ENCODE measurements at places on chromosomes 6 and 20.
A peak's percentile ranks its signal among the peaks of the same experiment; 100 is the strongest.

DNA sequence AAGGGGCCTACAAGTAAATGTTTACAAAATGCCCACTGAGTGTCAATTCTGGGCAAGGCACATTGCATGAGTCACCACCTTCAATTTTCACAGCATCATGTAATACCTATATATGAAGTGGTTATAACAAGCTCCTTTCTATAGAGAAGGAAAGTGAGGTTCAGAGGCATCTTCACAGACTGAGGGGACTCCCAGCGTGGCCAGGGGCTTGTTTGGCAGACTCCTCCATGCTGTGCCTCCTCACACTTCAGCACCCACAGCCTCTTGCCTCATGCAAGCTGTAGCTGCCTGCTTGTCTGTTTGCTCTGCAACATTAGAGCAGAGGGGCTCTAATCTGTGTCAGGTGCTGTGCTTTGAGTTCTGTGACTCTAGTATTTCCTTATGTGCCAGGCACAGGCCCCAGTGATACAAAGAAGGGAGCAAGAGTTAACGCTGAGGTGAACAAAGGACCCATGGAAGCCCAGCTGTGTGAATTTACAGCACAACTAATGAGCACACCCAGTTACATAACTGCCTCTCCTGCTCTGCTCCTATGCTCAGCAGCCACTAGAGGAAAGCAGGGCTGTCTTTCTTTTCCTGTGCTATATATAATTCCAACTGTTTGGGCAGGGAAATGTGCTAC lies 72.3 kb downstream of the ZHX3 start:
- H3K4me3 ChIP-seq: no peak overlapping the region
- peaks cover 39% of the 10 kb centered on the region for H3K4me1 ChIP-seq
- no peaks in the 10 kb centered on the region for H3K27me3 ChIP-seq
- H3K27ac ChIP-seq: peak overlapping the region; percentile 97
- DNase-seq: peak; percentile 31

- H3K27ac ChIP-seq: no peak overlapping the region
- H3K27me3 ChIP-seq: no peaks in the 10 kb centered on the region
- H3K4me3 ChIP-seq: no peak overlapping the region
- DNase-seq: no peak
- no peaks in the 10 kb centered on the region for H3K36me3 ChIP-seq
Measured at GRCh38 chr6:31586599-31587281, 663 bp downstream of the LST1 start.

DNA sequence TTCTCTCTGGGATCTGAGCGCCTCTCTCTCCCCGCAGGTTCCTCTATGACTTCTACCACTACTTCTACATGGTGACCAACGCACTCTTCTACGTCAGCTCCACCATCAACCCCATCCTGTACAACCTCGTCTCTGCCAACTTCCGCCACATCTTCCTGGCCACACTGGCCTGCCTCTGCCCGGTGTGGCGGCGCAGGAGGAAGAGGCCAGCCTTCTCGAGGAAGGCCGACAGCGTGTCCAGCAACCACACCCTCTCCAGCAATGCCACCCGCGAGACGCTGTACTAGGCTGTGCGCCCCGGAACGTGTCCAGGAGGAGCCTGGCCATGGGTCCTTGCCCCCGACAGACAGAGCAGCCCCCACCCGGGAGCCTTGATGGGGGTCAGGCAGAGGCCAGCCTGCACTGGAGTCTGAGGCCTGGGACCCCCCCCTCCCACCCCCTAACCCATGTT lies 36.3 kb upstream of the MRGBP start:
- no peaks in the 10 kb centered on the region for H3K4me1 ChIP-seq
- no peak overlapping the region for H3K4me3 ChIP-seq
- no peak for DNase-seq
- H3K27me3 ChIP-seq: no peaks in the 10 kb centered on the region
- H3K36me3 ChIP-seq: peaks cover 6% of the 10 kb centered on the region
- H3K27ac ChIP-seq: no peak overlapping the region

- peaks cover 23% of the 10 kb centered on the region for H3K27me3 ChIP-seq
- H3K27ac ChIP-seq: no peak overlapping the region
- H3K4me1 ChIP-seq: peaks cover 7% of the 10 kb centered on the region
- H3K36me3 ChIP-seq: no peaks in the 10 kb centered on the region
- H3K4me3 ChIP-seq: no peak overlapping the region
Measured at GRCh38 chr20:46145713-46146112, 27.6 kb downstream of the CD40 start.

DNA sequence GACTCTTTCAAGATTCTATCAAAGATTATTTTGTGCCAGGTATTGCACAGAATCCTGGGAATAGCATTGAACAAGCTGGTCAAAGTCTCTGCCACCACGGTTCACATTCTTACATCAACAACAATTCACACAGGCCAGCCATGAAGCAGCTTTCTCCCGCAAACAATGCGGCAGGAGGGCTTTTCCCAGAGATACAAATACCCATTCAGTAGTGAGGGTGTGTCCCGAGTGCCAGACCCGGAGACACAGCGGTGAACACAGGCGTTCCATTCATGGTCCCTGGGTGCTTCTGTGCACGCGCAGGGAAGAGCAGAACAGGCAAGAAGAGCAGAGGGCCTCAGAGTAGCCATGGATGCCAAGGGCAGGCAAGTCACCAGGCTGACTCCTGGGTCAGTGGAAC lies 83.3 kb upstream of the PDE10A start:
- no peak overlapping the region for H3K4me3 ChIP-seq
- DNase-seq: no peak
- no peaks in the 10 kb centered on the region for H3K36me3 ChIP-seq
- H3K27me3 ChIP-seq: no peaks in the 10 kb centered on the region

GRCh38 chr20:63409066-63409833 lies 48.1 kb upstream of the CHRNA4 start:
- H3K36me3 ChIP-seq: no peaks in the 10 kb centered on the region
- DNase-seq: peak; percentile 25
- peaks cover 16% of the 10 kb centered on the region for H3K27me3 ChIP-seq
- H3K27ac ChIP-seq: no peak overlapping the region
- no peaks in the 10 kb centered on the region for H3K4me1 ChIP-seq

DNA sequence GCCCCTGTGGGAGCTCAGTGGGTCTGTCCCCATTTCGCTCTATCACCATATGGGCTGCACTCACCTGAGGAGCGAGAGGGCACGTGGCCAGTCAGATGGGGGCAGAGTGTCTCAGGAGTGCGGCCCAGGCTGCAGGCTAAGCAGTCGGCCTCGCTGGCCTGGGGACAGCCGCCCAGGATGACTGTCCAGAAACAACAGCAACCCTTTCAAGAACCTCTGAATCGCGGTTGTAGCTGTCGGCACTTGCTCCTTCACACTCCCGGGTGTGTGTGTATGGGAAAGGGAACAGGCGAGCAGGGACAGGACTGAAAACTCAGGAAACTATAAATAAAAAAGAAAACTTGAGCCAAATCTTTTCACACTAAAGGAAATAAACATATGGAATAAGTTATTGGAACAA lies 63.1 kb downstream of the TFAP2A start:
- DNase-seq: no peak
- no peak overlapping the region for H3K27ac ChIP-seq
- no peak overlapping the region for H3K4me3 ChIP-seq
- H3K36me3 ChIP-seq: no peaks in the 10 kb centered on the region

DNA sequence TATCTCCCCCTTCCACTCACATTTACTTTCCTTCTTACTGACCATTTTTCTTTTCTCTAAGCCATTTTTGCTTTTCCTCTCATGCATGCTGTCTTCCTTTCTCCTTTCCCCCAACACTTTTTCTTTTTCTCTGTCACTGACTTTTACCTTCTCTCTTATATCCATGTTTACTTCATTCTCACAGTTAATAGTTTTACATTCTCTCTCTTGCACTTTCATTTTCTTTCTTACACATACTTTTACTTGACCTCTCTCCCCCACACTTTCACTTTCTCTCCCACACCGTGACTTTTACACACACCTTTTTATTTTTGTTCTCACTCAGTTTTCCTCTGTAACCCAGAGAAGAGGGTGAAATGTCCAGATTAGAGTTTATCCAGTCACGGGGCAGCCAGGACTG lies 636.3 kb downstream of the PTPRT start:
- H3K36me3 ChIP-seq: no peaks in the 10 kb centered on the region

- H3K27me3 ChIP-seq: peaks cover 48% of the 10 kb centered on the region
- DNase-seq: no peak
- no peak overlapping the region for H3K4me3 ChIP-seq
- peaks cover 5% of the 10 kb centered on the region for H3K4me1 ChIP-seq
- H3K27ac ChIP-seq: no peak overlapping the region
- H3K36me3 ChIP-seq: no peaks in the 10 kb centered on the region
Measured at GRCh38 chr20:48769069-48769983, 58.5 kb downstream of the PREX1 start.

DNA sequence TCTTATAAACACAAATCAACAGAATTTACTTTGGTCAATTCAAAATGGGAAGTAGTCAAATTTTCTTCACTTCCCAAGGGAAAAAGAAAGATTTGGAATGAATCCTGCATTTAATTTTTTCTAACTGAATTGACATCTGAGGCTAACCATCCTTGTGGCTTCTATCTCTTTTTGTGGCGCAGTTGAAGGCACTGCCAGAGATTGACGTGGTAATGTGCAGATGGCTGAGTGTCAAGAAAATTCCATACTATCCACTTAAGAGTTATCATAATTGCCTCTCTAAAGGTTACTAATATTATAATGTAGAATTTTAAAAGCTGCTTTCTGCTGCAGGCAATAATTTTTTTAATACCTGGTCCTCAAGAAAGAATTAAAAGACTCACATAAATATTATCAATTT lies 162.3 kb downstream of the KLHL32 start:
- no peaks in the 10 kb centered on the region for H3K4me1 ChIP-seq
- H3K27me3 ChIP-seq: peaks cover 81% of the 10 kb centered on the region
- no peak overlapping the region for H3K27ac ChIP-seq
- no peak overlapping the region for H3K4me3 ChIP-seq

GRCh38 chr6:25046942-25047341 lies 111.2 kb upstream of the RIPOR2 start:
- H3K4me1 ChIP-seq: peaks cover 8% of the 10 kb centered on the region
- no peaks in the 10 kb centered on the region for H3K27me3 ChIP-seq
- DNase-seq: no peak
- H3K36me3 ChIP-seq: peaks cover 4% of the 10 kb centered on the region
- no peak overlapping the region for H3K27ac ChIP-seq

- no peak for DNase-seq
- H3K4me3 ChIP-seq: no peak overlapping the region
Measured at GRCh38 chr6:43869792-43870659, 100.0 kb downstream of the VEGFA start.

- DNase-seq: no peak
- H3K36me3 ChIP-seq: peaks cover 7% of the 10 kb centered on the region
- no peaks in the 10 kb centered on the region for H3K27me3 ChIP-seq
- no peak overlapping the region for H3K4me3 ChIP-seq
- no peak overlapping the region for H3K27ac ChIP-seq
- no peaks in the 10 kb centered on the region for H3K4me1 ChIP-seq
Measured at GRCh38 chr6:154538640-154539191, 28.2 kb upstream of the CNKSR3 start.

DNA sequence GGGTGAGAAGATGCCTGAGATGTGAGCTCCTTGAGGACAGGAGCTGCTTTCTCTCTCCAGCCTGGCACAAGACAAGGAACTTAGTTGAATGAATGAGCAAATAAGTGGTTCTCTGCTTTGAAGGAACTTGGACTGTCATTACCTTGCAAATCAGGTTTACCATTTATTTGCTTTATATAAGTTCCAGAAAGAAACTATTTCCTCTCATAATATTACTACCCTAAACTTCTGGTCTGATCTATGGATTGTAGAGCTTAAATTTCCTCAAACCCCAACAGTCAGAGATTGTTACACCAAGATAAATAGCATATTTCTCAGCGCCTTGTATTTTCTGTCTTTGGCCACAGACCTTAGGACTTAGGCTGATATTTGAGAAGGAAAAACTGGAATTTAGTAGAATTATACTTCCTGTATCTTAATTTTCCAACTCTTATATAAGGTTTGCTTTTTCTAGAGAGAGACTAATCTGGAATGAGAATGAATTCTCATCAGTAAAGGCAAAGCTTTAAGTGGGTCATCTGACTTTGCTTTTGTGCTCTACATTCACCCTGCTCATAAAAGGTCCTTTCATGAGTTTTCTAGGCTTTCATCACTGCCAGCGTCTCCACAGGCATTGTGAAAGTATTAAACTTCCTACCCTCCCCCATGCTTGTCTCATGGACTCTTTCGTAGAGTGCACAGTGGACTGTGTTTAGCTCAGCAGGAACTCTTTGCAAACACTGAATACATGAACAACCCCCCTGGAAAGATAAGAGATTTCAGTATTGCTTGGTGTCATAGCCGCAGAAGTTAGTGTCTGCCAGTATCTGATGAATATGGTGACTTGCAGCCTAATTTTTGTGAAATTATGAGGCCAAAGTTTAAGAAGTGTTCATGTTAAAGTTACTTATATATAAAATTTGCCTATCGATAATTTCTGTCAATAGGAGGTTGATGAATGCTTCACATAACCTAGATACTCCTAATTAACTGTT lies 74.0 kb downstream of the PTPRA start:
- H3K27me3 ChIP-seq: no peaks in the 10 kb centered on the region
- H3K36me3 ChIP-seq: peaks cover 26% of the 10 kb centered on the region
- no peaks in the 10 kb centered on the region for H3K4me1 ChIP-seq
- no peak for DNase-seq

GRCh38 chr6:162941128-162941527 lies 213.4 kb downstream of the PACRG start:
- no peak for DNase-seq
- H3K4me1 ChIP-seq: no peaks in the 10 kb centered on the region
- H3K27me3 ChIP-seq: no peaks in the 10 kb centered on the region
- H3K4me3 ChIP-seq: no peak overlapping the region

- H3K36me3 ChIP-seq: no peaks in the 10 kb centered on the region
- H3K4me1 ChIP-seq: peaks cover 6% of the 10 kb centered on the region
- no peak overlapping the region for H3K27ac ChIP-seq
- no peak overlapping the region for H3K4me3 ChIP-seq
Measured at GRCh38 chr6:42152024-42152423, 9.6 kb upstream of the C6orf132 start.

GRCh38 chr6:44232676-44233566 lies 9.5 kb downstream of the SLC29A1 start:
- peak overlapping the region; percentile 49 for H3K27ac ChIP-seq
- DNase-seq: no peak
- H3K4me3 ChIP-seq: no peak overlapping the region
- H3K36me3 ChIP-seq: peaks cover 7% of the 10 kb centered on the region
- peaks cover 20% of the 10 kb centered on the region for H3K4me1 ChIP-seq
- no peaks in the 10 kb centered on the region for H3K27me3 ChIP-seq

DNA sequence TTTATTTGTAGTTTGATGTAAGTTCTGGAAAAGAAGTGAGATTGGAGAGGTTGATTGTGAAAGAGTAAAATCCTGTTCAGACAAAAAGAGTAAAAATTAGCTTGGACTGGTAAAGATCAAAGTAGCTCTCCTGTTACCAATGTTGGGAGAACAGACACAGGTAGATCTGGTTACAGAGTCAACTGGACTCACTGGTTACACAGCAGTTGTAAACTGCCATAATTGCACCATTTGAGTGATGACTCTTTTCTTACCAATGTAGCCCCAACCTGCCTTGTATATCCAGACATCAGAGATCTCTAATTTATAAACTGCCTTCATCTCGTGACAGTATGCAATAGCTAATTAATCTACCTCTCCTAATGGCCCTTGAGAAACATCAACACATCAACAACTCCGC lies 165.6 kb upstream of the PRSS16 start:
- no peak overlapping the region for H3K27ac ChIP-seq
- H3K36me3 ChIP-seq: no peaks in the 10 kb centered on the region
- peaks cover 24% of the 10 kb centered on the region for H3K27me3 ChIP-seq
- H3K4me3 ChIP-seq: no peak overlapping the region
- H3K4me1 ChIP-seq: peaks cover 6% of the 10 kb centered on the region

GRCh38 chr6:41315943-41316620 lies 19.3 kb upstream of the NCR2 start:
- H3K36me3 ChIP-seq: no peaks in the 10 kb centered on the region
- peaks cover 77% of the 10 kb centered on the region for H3K27me3 ChIP-seq
- no peak overlapping the region for H3K27ac ChIP-seq
- no peak overlapping the region for H3K4me3 ChIP-seq

GRCh38 chr6:14626556-14626955 lies 509.0 kb downstream of the CD83 start:
- H3K27me3 ChIP-seq: no peaks in the 10 kb centered on the region
- DNase-seq: no peak
- H3K4me1 ChIP-seq: no peaks in the 10 kb centered on the region
- H3K27ac ChIP-seq: no peak overlapping the region
- no peak overlapping the region for H3K4me3 ChIP-seq
